ENCODE measurements at places on chromosomes 1 and 21. TPM values are rescaled to one million over a fixed set of nuclear protein-coding genes. Genes with fewer than 3 reads are reported as not detected.

The SMIM11 gene
- total RNA-seq = 8.8 TPM

DNA sequence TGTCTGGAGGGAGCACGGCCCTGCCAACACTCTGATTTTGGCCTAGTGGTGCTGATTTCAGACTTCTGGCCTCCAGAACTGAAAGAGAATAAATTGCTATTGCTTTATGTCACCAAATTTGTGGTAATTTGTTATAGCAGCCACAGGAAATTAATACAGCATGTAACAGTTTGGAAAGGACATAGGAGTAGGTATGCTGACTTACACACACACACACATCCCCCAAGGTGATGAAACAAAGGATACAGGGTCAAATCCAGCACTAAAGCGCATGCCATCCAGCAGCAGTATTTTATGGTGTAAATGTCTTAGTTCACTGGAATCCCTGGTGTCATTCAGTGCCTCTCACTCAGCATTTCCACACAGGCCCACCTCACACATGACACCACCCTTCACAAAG, 72.2 kb upstream of the MAN1A2 start:
- DNase-seq = no peak
- H3K27me3 ChIP-seq = no peaks in the 10 kb centered on the region
- no peaks in the 10 kb centered on the region for H3K36me3 ChIP-seq
- no peak overlapping the region for H3K27ac ChIP-seq

- no peaks in the 10 kb centered on the region for H3K27me3 ChIP-seq
- DNase-seq = no peak
- H3K27ac ChIP-seq = peak overlapping the region; percentile 55
- H3K36me3 ChIP-seq = no peaks in the 10 kb centered on the region
Observed at GRCh38 chr1:91712393-91712792, 173.6 kb downstream of the TGFBR3 start.

GRCh38 chr1:14009582-14009981, 309.6 kb downstream of the PRDM2 start:
- DNase-seq = no peak
- no peaks in the 10 kb centered on the region for H3K4me1 ChIP-seq
- H3K36me3 ChIP-seq = no peaks in the 10 kb centered on the region

The LRRC38 gene
- total RNA-seq = 0.14 TPM

GRCh38 chr21:19724081-19724480, 1274.1 kb upstream of the NCAM2 start:
- no peak overlapping the region for H3K27ac ChIP-seq
- H3K36me3 ChIP-seq = no peaks in the 10 kb centered on the region
- no peaks in the 10 kb centered on the region for H3K4me1 ChIP-seq
- DNase-seq = no peak

- no peak for DNase-seq
- no peaks in the 10 kb centered on the region for H3K4me1 ChIP-seq
- no peak overlapping the region for H3K4me3 ChIP-seq
- H3K27me3 ChIP-seq = no peaks in the 10 kb centered on the region
Observed at GRCh38 chr1:224534731-224535130, 81.4 kb upstream of the CNIH3 start.

DNA sequence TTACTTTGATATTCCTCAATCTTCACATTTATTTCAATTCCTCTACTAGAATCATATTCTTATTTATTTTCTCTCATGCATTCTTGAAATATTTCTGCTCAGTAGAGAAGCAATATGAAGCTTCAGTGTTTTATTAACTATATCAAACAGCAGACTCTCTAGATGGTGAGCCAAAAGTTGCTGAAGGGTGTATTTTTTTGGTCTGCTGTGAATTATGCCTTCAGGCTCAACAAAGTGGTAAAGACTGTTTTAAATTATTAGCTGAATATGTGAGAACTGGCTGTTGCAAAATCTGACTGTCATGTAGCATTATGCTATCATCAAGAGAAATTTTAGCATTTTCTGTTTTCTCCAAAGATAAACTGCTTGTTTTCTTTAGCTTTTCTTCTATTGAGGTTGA, 24.9 kb upstream of the CDC42BPA start:
- DNase-seq = no peak
- H3K27me3 ChIP-seq = no peaks in the 10 kb centered on the region
- no peak overlapping the region for H3K4me3 ChIP-seq
- H3K27ac ChIP-seq = no peak overlapping the region

The NBPF19 gene
- 15.5 TPM for total RNA-seq

- peak within 1 kb of the TSS; percentile 39 for H3K4me3 ChIP-seq
- H3K27ac ChIP-seq = peak within 1 kb of the TSS; percentile 51
- no peaks in the 10 kb centered on the region for H3K4me1 ChIP-seq
- no peaks in the 10 kb centered on the region for H3K27me3 ChIP-seq
- no peaks in the 10 kb centered on the region for H3K36me3 ChIP-seq
Observed at GRCh38 chr1:40783001-40783905, at the start of gene KCNQ4. Gene KCNQ4 (plus strand): TSS chr1:40783787. CDS start chr1:40784094, 307 bp downstream.

DNA sequence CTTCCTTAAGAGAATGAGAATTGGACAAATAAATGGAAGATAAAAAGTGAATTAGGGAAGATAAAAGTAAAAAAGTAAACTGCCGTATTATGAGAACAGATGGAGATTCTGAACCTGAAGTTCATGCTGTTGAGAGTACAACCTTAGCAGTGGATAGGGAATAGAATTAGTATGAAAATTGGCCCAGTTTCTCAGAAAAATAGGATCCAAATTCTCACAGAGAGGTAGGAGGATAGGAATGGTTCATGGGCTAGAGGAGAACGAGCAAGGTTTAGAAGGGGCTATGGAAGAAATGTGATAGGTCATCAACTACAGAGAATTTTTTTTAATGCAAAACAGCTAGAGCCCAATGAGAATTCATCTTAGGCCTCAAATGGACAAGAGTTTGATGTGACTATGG, 42.3 kb downstream of the COL24A1 start:
- H3K4me1 ChIP-seq = no peaks in the 10 kb centered on the region
- no peak for DNase-seq
- H3K27me3 ChIP-seq = no peaks in the 10 kb centered on the region

Data from prostate gland (tissue), 2 donors.